CD8-positive, alpha-beta memory T cell (primary cell): ENCODE measurements at places on chromosomes 2 and 18. TPM values are rescaled to one million over a fixed set of nuclear protein-coding genes. Genes with fewer than 3 reads are reported as not detected.

The STAT4 gene
- 54.7 TPM for total RNA-seq

DNA sequence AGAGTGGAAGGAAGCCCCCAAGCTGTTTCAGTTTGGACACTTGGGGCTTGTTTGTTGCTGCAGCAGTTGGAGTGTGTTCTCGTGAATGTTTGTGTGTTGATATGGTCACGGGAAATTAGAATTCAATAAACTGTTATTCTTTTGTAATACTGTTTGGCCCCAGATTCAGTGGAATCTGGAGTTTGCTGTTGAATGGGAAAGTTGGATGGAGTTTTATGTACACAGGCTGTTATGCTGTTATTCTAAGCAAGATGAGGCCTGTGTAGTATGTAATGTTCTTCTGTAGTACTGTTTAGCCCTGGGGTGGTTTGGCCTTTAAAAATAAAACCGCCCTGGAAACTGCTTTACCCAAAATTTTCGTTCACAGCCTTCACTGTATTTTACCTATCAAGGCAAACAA lies 810.4 kb upstream of the HS6ST1 start:
- no peak for DNase-seq

- no peak for DNase-seq
These were observed 1.6 kb upstream of the POLI start for GRCh38 chr18:54267701-54268100.

DNA sequence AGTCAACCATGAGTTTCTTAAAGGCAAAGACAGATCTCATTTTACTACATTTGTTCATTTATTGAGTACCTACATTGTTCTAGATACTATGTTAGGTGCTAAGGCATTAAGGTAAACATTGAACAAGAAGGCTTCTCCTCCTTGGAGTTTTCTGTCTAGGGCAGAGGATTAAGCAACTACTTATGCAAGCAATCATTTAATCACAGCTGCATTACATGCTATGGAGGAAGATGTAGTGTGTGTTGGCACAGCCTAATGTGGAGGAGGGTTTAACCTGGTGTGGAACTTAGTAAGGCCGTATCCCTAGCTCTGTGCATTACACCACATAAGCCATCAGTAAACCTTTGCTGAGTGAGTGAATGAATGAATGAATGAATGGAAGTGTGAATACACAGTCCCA lies 106.5 kb upstream of the MAP3K20 start:
- DNase-seq, result no peak

DNA sequence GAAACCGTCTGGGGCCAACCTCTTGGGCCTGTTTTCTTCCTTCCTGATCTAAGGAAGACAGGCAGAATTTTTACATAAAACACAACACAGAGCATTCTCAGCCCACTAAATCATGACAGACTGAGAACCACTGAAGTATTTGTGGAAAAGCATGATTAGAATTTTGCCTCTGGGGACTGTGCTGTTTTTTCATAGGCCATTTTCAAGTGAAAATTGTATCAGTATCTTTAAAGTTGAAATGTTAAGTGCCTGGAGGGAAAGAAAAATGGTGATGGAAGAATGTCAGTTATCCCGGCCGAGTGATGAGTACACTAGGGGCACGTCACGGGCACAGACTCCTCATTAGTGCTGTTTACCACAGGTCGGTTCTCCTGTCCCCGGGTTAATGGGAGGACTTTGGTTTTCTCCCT lies 36.9 kb downstream of the EHD3 start:
- no peak for DNase-seq

DNA sequence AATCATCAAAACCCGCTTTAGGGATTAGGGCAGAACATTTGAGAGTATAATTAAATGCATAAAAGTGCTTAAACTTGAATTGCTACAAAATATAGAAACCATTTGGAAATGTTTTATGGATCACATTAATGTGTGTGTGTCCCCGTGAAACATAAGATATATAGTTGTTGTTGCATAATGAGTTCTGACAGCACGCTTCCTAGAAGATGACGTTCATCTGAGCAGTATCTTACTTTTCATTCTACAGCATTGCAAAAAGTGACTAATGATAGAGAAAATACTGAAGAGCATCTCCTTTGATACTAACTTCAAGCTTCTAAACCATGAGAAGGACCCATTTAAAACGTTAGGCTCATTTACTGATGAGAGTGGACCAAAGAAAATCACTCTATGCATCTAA lies 63.7 kb downstream of the SLC8A1 start:
- DNase-seq, result no peak

- no peak for DNase-seq
These were observed 713.9 kb upstream of the CDH2 start for GRCh38 chr18:28890791-28891190.
